ENCODE measurements at places on chromosomes 13 and 19. TPM values are rescaled to one million over a fixed set of nuclear protein-coding genes. Genes with fewer than 3 reads are reported as not detected.
A peak's percentile ranks its signal among the peaks of the same experiment; 100 is the strongest.

DNA sequence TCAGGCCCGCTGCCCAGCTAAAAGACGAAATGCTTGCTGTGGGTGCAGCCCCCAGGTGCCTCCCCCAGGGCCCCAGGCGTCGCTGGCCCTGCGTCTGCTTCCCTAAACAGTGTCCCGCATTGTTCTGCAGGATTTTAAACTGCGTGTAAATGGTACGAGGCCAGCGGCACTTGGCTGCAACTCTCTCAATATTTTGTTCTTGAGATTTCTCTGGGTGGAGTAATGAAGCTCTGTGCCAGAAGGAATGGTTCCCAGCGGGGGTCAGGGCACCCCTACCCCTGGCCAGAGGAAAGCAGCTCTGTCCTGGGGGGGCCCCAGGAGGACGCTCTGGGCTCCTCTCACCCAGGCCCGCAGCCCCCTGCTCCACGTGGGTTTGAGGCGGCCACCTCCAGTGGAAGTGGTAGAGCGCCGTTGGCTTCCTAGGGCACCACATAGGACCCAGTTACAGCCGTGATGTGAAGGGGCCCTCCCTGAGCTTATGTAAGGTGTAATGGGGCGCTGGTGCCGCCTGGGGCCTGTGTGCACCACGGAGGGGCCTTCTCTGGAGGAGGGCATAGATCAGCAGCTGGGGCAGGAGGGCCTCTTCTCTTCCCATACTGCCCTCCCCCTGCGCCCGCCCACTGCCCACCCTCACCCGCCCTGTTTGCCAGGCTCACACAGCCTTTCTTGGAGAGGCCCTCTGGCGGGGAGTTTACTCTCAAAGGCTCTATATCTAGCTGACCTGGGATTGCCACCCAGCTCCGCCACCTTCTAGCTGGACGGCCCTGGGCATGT lies 19.8 kb downstream of the PAK4 start:
- DNase-seq: peak; percentile 77

Gene LIM2
- not detected for total RNA-seq

Gene ZNF302
- 47.3 TPM for total RNA-seq

Gene HSD17B14
- 6.1 TPM for total RNA-seq

- DNase-seq: no peak
Observed at GRCh38 chr13:36559375-36559774, 114.4 kb upstream of the SERTM1 start.

- DNase-seq: peak; percentile 59
Observed at GRCh38 chr19:4556597-4557127, 2.8 kb downstream of the SEMA6B start.

GRCh38 chr13:113669231-113669754 lies 2.3 kb downstream of the GRK1 start:
- peak; percentile 41 for DNase-seq

DNA sequence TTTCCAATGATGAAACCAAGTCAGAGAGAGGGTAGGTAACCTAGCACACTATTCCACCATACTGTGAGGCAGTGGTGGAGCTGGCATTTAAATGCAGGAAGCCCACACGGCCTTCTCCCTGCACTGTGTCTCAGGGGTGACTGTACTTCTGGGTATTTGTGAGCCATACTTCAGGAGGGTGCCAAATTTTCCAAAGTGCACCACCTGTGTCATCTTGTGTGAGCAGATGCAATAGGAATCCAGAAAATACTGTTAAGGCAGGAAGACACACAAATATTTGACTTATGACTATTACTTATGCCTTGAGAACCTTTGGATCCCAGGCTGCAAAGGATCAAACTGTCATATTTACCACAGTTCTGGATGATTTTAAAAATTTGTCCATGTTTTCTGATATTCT lies 17.3 kb downstream of the ZNF229 start:
- DNase-seq: no peak

DNA sequence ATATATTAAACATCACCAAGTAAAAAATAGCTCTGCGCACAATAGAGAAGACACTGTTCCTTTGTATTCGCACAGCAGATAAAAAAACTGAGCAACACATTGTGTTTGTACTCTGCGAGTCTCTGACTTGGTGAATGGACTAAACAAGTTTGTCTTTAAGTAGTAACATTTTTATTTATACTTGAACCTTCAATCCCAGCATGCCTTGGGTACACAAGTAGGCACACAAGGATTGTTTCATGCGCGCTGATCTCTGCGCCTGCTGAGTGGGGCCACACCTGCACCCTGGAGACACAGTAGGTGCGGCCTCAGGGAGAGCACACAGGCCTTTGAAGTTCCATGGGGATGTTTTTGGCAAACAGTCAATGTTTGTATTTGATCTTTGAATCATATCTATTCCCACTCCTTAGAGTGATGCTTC lies 318.9 kb downstream of the MYO16 start:
- DNase-seq: no peak

Gene MBD3L2
- total RNA-seq: not detected

GRCh38 chr13:111317571-111318345 lies 2.7 kb upstream of the TEX29 start:
- DNase-seq: peak; percentile 70

- DNase-seq: no peak
Observed at GRCh38 chr19:10182847-10183246, 11.9 kb downstream of the DNMT1 start.
